Thoracic aorta (tissue), 2 donors: ENCODE measurements at places on chromosomes 16 and 17.

GRCh38 chr17:75899353-75899752 is 2.6 kb upstream of the TRIM65 start:
- peaks cover 32% of the 10 kb centered on the region for H3K36me3 ChIP-seq
- peaks cover 6% of the 10 kb centered on the region for H3K4me1 ChIP-seq
- no peak for DNase-seq
- no peak overlapping the region for H3K27ac ChIP-seq

DNA sequence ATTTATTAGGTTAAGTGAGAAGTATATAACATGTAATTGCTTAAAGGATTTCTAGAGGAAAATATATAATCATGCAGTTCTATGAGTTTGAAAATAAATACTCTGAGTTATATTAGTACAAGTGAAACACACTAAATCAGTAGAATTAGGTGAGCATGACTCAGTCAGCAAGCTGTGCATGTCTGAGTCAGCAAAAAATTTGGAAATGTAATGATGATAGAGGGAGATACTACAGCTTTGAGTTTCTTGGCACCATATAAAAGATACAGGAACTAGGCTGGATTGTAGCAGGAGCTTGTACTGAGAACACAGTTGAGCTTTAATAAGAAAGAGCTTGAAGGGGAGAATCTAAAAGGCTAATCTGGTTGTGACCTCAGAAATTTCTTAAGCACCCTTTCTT is 1224.6 kb downstream of the CDH8 start:
- no peak overlapping the region for H3K27ac ChIP-seq
- no peak for DNase-seq
- H3K36me3 ChIP-seq = no peaks in the 10 kb centered on the region
- H3K27me3 ChIP-seq = no peaks in the 10 kb centered on the region
- H3K4me1 ChIP-seq = no peaks in the 10 kb centered on the region

GRCh38 chr16:69706256-69706974 is 19.9 kb downstream of the NQO1 start:
- H3K4me1 ChIP-seq = no peaks in the 10 kb centered on the region
- peaks cover 10% of the 10 kb centered on the region for H3K36me3 ChIP-seq
- no peak overlapping the region for H3K4me3 ChIP-seq

GRCh38 chr17:2263183-2264066 is 40.2 kb downstream of the SMG6 start:
- peaks cover 29% of the 10 kb centered on the region for H3K4me1 ChIP-seq
- no peak overlapping the region for H3K4me3 ChIP-seq
- DNase-seq = no peak

DNA sequence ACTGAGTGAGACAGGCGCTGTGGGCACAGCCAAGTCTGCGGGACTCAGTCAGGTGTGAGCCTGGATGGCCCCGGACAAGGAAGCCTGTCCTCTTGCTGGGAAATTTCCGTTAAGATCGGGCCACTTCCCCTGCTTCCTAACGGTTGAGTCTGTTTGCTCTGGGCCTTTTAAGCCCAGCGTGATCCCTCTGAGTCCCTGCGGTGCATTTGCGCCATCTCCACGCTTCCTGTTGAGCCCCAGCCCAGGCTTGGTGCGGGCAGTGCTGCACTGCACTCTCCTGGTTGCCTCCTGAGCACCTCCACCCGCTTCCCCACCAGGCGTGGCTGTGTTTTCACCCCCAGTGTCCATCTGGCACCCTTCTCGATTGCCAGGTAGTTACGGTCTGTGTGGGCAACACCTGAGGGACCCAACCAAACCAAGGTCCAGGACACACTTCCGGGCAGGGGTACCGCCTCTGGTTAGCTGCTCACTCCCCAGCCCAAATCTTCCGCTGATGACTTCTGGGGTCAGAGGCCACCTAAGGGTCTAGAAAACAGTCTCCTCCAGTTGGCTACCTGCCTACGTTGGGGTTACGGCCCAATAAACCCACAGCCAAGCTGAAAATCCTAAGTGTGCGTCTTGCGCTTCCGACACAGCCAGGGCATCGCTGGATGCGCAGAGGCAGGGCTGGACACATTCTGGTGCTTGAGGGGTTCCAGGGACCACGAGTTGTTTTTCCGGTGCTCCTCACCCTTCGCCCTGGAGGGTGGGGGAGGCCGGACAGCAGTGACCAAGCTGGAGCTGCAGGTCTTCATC is 1.4 kb upstream of the SLC25A10 start:
- H3K36me3 ChIP-seq = peaks cover 10% of the 10 kb centered on the region
- no peak overlapping the region for H3K27ac ChIP-seq
- peak overlapping the region; percentile 91 for H3K4me3 ChIP-seq
- no peaks in the 10 kb centered on the region for H3K27me3 ChIP-seq

- H3K27me3 ChIP-seq = no peaks in the 10 kb centered on the region
- no peak for DNase-seq
- H3K36me3 ChIP-seq = no peaks in the 10 kb centered on the region
- H3K4me1 ChIP-seq = peaks cover 8% of the 10 kb centered on the region
Observed at GRCh38 chr17:11601661-11602060, 3.4 kb downstream of the DNAH9 start.

DNA sequence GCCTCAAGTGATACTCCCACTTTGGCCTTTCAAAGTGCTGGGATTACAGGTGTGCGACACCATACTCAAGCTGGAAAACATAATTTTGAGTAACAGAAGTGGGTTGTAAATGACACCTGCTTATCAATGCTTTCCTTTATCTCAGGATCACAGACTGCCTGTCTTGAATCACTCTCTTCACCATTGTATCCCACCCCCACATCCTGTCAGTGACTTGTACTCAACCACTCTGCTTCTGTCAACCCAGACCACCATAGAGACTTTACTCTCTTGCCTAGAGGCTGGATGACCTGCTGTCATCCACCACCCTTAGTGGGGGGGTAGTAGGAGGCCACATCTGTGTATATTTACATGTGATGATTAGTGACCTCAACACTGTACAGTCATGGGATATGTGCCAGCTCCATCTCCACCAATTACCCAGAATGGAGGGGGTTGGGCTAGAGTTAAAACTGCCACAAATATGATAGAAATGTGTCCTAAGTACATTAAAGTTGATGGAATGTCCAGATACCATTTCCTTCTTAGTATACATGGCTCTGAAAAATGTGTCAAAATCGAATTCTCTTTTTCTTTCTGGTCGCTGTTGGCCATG is 338.7 kb downstream of the GRIN2A start:
- H3K27me3 ChIP-seq = no peaks in the 10 kb centered on the region
- H3K4me3 ChIP-seq = no peak overlapping the region
- H3K36me3 ChIP-seq = no peaks in the 10 kb centered on the region
- no peak overlapping the region for H3K27ac ChIP-seq

DNA sequence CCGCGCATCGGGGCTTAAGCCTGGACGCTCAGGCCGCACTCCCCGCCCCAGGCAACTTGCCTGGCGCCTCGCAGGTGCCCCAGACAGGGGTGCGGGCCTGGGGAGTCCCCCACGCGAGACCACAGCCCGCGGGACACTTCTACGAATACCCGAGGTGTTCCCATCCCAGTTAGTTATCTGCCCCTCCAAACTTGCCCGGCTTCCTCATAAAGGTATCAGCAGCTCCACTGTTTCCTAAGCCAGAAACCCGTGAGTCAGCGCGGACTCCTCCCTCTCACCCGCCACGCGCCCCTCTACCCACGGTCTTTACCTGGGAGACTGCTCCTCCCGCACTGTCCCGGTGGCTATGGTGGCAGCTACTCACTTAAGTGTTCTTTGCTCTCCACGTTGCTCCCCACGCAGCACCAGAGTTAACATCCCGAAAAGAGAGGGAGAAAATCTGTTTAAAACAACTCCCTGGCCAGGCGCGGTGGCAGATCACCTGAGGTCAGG is 1.0 kb upstream of the CREBBP start:
- H3K27me3 ChIP-seq = no peaks in the 10 kb centered on the region
- peak overlapping the region; percentile 90 for H3K4me3 ChIP-seq
- H3K27ac ChIP-seq = no peak overlapping the region
- DNase-seq = no peak
- peaks cover 18% of the 10 kb centered on the region for H3K4me1 ChIP-seq
- H3K36me3 ChIP-seq = no peaks in the 10 kb centered on the region
